Head of caudate nucleus (tissue), 42 donors: ENCODE measurements at places on chromosomes 3 and 15.

GRCh38 chr15:42732095-42732827 is 4.7 kb downstream of the CDAN1 start:
- no peak for DNase-seq

GRCh38 chr3:8647137-8647985 is 2.8 kb upstream of the SSUH2 start:
- no peak for DNase-seq

GRCh38 chr3:63918321-63918720 is 6.1 kb upstream of the SCAANT1 start:
- no peak for DNase-seq

- DNase-seq, result no peak
Measured at GRCh38 chr3:48409291-48410201, 20.3 kb downstream of the PLXNB1 start.

DNA sequence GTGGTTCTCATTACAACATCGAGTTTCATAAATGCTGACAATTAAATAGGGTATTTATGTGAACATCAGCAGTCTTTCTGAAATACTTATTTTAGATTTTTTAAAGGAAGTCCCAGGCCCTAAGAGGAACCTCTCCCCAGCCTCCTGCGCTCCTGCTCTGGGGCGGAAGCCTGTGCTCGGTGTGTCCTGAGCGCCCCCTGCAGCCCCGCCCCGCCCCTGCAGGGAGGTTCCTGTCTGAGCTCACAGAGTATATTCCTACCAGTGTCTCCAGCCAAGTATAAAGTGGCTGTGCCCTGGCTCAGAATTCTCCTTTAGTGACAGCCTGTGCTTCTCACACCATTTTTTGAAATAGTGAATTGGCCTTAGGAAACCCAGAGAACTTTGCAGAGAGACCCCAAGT is 567.9 kb downstream of the GOLGA6L6 start:
- DNase-seq, result no peak

DNA sequence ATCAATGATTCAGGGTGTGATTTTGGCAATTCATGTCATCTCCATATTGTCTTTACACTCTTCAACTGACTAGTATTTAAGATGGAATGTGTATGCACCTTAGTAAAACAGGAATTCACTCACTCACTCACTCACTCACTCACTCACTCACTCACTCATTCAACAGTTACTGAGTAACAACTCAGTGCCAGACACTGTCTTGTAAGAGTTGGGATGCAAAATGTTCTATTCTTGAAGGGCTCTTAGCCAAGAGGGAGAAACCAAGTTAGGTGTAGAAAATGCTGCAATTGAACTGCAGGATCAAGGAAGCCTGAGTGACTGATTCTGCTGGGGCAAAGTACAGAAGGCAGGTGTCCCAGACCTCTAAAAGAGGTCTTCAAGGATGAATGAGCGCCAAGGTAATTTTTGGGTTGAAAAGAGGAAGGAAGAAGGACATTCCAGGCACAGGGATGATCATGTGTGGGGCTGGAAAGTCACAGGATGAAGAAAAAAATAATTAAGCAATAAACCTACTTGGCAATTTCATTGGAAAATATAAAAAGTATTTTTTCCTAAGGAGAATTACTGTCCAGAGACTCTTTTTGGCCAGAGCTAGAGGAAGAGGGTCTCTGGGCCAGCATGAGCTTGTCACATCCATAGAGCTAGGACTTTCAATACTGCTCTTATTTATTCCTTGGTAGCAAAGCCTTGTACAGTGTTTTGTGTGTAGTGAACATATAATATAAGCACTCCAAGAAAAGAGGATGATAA is 58.9 kb upstream of the ETV5 start:
- no peak for DNase-seq

DNA sequence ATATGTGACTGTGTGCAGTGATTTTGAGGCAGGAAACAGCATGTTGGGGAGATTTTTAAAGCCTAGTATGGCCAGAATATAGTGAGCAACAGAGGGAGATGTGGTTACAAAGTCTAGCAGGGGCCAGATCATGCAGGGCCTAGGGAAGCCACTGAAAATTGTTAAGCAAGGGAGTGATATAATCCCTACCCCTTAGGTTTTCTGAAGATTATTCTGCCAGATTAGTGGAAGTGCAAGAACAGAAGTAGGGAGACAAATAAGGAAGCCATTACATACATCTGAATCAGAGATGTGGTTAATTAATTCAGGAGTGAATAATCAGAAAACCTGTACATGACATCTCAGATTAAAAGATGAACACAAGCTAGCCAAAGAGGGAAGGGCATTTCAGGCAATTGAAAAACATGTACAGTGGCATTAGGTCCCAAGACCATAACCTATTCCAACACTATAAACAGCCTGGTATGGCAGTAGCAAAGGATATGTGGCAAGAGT is 54.8 kb downstream of the MSL2 start:
- no peak for DNase-seq

GRCh38 chr3:127953091-127954035 is 38.3 kb downstream of the KBTBD12 start:
- no peak for DNase-seq

GRCh38 chr3:43923104-43923882 is 232.6 kb downstream of the ABHD5 start:
- DNase-seq, result no peak

GRCh38 chr15:49492151-49492550 is 69.1 kb downstream of the FGF7 start:
- no peak for DNase-seq

GRCh38 chr3:133538154-133538553 is 35.3 kb upstream of the CDV3 start:
- DNase-seq, result no peak
